Stimulated activated CD4-positive, alpha-beta T cell treated with anti-CD3 and anti-CD28 coated beads, Interleukin-12 subunit alpha, Interleukin-12 subunit beta, amount 100 ng/mL, for 48 hours (primary cell): ENCODE measurements at places on chromosomes 2 and 18.

- DNase-seq: no peak
Observed at GRCh38 chr18:68839701-68840100, 41.8 kb downstream of the CCDC102B start.

DNA sequence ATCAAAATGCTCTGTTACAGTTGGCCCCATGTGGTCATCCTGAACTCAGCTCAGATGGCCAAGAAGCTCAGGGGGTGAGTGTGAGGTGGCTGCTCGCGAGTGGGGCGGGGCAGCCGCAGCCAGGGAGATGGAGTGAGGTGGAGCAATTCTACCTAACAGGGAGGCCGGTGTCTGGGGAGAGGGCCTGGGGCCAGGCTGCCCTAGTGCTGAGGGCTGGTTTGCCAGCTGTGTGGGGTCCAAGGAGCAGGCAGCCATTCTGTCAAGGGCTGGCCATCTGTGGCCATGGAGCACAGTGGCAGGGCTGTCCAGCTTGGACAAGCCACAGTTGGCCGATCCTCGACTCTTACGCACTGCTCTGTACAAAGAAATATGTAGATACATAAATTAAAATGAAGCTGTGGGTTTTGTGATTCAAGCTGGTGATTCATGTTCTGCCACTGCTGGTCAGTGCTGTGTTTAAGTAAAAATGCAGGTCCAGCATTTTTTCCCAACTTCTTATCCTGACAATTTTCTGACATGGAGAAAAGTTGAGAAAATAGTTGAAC is 82.1 kb downstream of the HS6ST1 start:
- DNase-seq: no peak

- DNase-seq: no peak
Observed at GRCh38 chr18:54232485-54233227, 8.2 kb upstream of the MBD2 start.

GRCh38 chr18:79591032-79591308 is 88.6 kb upstream of the CTDP1 start:
- DNase-seq: no peak

DNA sequence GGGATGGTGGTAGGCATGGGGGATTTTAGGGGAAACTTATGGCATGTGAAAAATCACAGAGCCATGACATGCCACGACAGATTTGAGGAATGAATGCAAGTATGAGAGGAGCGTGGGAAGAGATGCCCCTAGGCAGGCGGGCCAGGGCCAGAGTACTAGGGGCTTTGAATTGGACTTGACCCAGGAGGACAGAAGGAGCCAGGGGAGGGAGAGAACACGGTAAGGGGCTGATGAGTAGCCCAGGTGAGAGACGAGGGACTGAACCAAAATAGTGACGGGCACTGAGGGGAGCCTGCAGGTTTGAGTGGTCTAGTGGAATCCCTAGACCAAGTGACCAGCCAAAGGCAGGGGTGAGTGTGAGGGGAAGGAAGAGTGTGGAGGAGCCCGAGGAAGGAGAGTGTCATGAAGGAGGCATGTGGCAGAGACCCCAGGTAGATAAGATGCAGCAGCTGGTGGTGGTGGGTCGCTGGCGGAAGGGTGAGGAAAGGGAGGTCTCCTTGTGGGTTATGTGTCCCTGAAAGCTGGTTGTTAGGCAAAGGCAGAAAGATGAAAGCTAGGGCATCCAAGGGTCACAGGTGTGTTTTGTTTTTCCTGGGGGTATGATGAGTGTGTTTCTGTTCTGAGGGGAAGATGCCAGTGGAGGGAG is 48.7 kb downstream of the ZBTB7C start:
- DNase-seq: no peak

DNA sequence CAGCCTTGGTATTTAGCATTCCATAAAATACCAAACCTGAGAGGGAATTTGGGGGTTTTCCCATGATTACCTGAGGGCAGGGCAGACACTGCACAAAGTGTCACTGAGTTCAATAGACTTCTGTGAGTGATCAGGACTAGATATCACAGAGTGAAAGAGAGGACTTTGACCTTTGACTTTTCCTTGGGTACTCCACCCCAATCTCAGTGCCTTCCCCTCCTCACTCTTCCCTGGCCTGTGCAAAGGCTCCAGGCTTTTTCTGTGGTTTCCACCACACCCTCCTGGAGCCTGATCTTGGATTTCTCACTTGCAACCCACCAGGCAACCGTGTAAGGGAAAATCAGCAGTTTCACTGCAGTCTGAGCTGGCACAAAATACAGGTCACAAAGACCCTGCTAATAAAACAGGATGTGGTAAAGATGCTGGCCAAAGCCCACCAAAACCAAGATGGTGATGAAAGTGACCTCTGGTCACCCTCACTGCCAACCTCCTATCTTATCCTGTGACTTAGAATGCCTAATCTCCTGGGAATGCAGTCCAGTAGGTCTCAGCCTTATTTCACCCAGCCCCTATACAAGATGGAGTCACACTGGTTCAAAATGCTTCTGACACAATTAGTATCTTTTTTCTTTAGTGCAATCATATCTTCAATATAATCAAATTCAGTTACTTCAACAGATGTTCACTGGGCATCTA is 64.0 kb downstream of the BOD1L2 start:
- no peak for DNase-seq

DNA sequence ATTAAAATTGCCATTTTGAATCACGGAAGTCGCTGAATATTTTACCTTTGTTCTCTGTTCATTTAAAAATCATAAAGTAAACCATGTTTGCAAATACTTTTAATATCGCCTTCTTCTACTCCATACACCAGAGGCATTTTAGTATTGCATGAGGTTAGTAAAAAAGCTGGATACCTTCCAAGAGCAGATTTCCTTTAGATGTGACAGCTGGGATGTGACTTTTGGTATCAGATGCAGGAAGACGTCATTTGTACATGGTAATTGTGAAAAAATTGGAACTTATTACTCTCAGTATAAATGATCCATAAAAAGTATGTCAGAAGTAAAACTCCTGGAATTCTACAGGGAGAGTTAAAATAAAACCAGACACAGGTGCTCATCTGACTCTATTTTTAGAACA is 89.5 kb downstream of the SLC4A10 start:
- DNase-seq: no peak

- no peak for DNase-seq
Observed at GRCh38 chr18:4870177-4870773, 326.8 kb downstream of the AKAIN1 start.

GRCh38 chr2:190863946-190864345 is 16.7 kb upstream of the GLS start:
- no peak for DNase-seq

- DNase-seq: no peak
Observed at GRCh38 chr18:50961974-50962373, 5.9 kb upstream of the ELAC1 start.

GRCh38 chr18:22182884-22183697 is 13.7 kb downstream of the GATA6 start:
- DNase-seq: no peak

DNA sequence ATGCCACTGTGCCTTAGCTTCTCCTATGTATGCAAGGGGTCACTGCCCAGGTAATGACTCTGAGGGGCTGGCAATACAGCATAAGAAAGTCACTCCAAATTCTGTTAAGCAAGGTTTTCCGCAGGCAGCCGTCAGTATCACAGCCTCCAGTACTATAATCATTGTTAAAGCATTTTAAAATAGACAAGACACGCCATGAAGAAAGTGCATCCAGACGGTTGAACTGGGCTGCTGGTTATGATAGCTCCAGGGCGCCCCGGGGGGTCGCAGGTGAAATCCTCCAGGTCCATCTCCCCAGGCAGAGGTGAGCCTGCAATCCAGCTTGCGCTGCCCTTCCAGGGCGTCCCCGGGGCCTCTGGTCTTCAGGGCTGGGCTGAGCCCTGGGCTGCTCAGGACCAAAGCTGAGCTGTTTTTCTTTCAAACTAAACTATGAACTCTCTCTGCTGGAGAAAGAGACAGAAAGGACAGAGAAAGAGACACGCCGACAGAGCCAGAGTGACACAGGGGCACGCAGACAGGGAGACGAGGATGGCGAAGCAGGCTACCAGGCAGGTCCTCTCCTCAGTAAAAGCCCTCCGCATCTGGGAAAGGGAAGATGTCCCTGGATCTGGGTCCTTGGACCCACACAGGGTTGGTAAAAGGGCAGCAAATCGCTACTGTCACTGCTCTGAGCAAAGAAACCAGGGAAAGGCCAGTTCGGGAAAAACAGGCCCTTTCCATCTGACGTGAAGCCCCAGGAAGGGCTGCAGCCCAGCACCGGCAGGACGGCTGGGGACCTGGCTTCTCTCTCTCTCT is 2.1 kb upstream of the TWIST2 start:
- DNase-seq: no peak

DNA sequence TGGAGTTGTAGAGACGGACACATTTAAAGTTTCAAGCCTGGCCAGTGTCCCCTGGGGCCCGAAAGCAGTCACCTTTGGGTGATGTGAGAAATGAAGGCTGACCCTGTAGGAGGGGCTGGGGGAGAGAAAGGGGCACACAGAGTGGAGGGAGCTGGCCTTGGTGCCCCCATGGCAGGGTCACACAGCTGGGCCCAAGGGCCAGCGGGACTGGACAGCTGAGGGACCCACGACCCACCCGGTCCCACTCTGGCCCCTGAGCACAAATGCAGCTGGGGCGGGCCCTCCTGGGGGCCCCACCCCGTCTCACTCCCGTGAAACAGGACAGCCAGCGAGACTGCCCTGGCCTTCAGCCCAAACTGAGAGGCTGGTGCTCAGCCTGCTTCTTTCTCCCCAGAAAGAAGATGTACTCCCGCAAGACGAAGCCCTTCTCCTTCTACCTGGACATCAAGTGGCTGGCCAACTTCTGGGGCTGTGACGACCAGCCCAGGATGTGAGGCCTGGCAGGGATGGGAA is 6.1 kb downstream of the AGXT start:
- no peak for DNase-seq

GRCh38 chr2:233829193-233830110 is 24.9 kb downstream of the HJURP start:
- no peak for DNase-seq

DNA sequence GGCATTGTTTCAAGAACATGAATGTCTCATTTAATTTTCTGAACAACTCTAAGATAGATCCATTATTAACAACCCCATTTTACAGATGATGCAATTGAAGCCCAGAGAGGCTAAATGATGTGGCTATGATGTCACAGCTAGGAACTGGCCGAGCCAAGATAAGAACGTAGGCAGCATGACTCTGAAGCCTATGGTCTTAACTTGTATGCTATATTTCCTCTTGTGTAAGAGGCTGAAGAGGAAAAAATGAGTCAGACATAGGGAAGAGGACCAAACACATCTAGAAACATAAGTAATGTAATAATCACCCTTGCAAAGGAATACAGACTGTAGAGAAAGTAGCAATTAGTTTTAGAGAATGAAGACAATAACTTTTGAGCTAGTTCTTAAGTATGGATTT is 416.8 kb downstream of the FIGN start:
- DNase-seq: no peak

DNA sequence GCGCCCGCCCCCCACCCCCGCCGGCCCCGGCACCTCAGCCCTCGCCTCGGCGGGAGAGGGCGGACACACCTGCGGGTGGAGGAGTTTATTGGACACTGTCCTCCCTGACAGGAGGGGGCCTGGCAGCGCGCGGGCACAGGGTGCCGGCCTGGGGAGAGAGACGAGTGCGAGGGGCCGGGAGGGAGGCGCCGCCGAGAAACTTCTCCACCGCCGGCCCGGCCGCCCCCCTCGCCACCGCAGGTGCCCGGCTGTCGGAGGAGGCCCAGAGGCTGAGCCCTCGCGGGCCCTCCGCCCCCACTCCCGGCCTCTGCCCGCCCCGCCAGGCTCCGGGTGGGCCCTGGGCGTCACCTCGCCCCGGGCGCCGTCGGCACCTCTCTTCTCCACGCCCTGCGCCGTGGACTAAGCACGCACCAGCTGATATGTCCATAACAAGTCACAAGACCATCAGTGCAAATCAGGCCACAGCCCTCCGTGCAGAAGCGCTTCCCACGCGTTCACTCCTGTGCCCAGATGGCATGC is 311.3 kb downstream of the CELF4 start:
- no peak for DNase-seq

DNA sequence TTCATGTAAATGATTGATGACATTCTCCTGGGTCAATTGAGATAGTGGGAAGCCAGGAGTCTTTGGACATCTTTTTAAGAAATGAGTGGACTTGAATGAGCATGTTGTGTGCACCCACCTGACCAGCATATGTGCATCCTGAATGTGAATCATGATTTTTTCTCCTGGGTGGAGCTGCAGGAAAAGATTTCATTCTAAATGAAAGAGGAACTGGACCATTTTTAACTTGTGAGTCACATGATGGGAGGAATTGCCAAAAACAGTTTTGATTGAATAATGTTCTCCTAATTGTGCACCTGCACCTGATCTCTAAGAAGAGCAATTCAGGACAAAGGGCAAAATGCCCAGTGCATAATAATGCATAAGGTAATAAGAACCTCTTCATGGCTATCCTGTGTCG is 32.3 kb downstream of the COPS8 start:
- DNase-seq: no peak

DNA sequence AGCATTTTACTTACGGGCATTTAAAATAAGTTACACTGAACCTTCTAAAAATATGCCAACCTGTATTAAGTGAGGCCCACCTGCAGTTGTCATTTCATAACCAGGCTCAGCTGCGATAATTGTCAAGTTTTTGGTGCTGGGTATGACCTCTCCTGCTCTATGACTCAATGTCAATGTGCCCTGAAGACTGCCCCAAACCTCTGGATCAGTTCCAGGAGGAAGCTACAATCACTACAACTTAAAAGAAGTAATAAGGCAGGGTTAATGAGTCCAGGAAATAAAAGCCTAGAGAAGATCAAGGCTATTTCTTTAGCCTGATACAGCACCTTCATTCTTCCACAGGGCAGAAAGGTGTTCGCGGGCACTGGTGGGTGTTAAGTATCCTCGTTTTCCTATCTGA is 22.9 kb downstream of the POLR1A start:
- DNase-seq: no peak

DNA sequence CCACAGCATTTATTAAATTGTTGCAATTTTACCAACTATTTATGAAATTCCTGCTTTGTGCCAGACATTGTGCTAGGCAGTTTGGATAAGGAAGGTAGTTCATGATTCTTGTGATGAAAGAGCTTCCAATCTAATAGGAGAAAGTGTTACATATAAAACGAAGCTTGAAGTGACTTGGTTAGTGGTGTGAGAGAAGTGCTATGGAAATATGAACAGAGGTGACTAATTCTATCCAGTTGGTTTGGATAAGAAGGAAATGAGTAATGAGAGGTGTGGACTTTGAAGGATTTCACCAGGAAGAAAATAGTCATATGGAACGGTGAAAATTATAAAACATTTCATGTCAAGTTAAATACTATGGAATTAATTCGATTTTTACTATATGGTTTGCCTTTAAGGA is 48.6 kb downstream of the EML6 start:
- no peak for DNase-seq

GRCh38 chr2:205171261-205171940 is 510.9 kb upstream of the NRP2 start:
- no peak for DNase-seq

DNA sequence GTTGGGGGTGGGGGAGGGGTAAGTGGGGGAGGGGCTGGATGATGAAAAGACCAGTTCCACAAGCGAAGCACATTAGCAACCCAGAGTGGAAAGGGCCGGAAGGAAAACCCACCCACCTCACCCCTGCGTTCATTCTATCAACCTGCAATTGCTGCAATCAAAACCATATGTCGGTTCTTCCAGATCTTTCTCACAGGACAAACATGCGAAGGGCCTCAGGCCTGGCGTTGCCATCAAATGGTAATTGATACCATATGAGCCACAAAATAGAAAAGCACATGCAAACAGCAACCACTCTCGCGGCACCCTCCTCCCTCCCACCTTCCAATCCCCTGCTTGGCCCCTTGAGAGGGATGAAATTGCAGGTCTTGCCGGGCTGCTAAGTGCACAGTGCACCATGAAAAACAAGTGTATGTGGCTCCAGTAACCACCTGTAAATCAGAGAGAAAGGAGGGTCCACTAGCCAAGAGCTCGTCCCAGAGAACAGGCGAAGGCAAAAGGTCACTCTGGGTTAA is 287.5 kb downstream of the TCF4 start:
- DNase-seq: no peak
